ENCODE measurements at places on chromosomes 1 and 21. TPM values are rescaled to one million over a fixed set of nuclear protein-coding genes. Genes with fewer than 3 reads are reported as not detected.

DNA sequence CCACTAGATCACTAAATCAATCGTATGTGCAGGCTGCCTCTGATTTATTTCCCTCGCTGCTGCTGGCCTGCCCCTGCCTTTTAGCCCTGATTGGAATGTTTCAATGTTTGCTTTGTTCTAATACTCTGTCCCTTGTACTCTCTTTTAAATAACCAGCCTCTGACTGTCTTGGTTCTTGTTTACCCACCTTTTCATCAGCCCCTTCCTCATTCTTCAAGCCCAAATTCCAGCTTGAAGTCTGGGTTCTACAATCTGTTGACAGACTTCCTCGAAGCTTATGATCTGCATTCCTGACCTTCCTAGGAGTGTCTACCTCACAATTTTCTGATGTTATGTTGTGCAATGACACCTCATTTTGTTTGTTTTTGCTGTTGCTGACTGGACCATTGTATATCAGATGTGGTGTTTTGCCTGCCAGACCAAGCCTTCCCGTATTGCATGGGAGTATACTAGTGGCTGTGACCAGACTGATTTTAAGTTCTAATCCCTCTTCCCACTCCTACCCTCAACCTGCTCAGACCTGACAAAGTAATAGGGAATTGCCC lies 46.6 kb upstream of the APOBEC4 start:
- no peak overlapping the region for H3K27ac ChIP-seq
- H3K4me1 ChIP-seq = peaks cover 32% of the 10 kb centered on the region
- no peaks in the 10 kb centered on the region for H3K27me3 ChIP-seq
- no peak overlapping the region for H3K4me3 ChIP-seq
- no peak for DNase-seq

- no peaks in the 10 kb centered on the region for H3K27me3 ChIP-seq
- no peak overlapping the region for H3K27ac ChIP-seq
- no peaks in the 10 kb centered on the region for H3K4me1 ChIP-seq
- no peak overlapping the region for H3K4me3 ChIP-seq
- peaks cover 16% of the 10 kb centered on the region for H3K36me3 ChIP-seq
- DNase-seq = no peak
Measured at GRCh38 chr1:197590687-197591086, 184.6 kb downstream of the DENND1B start.

- no peak overlapping the region for H3K27ac ChIP-seq
- no peaks in the 10 kb centered on the region for H3K27me3 ChIP-seq
- peaks cover 25% of the 10 kb centered on the region for H3K36me3 ChIP-seq
Measured at GRCh38 chr1:155168456-155169210, 4.5 kb downstream of the KRTCAP2 start.

The RGS4 gene
- total RNA-seq = 4.2 TPM

- H3K4me1 ChIP-seq = no peaks in the 10 kb centered on the region
- DNase-seq = no peak
- no peak overlapping the region for H3K27ac ChIP-seq
- H3K36me3 ChIP-seq = no peaks in the 10 kb centered on the region
- H3K4me3 ChIP-seq = no peak overlapping the region
- H3K27me3 ChIP-seq = no peaks in the 10 kb centered on the region
Measured at GRCh38 chr1:203544978-203545816, 51.2 kb downstream of the OPTC start.

The VCAM1 gene
- total RNA-seq = 1.3 TPM

GRCh38 chr1:160623227-160623633 lies 23.6 kb downstream of the SLAMF1 start:
- no peaks in the 10 kb centered on the region for H3K27me3 ChIP-seq
- H3K36me3 ChIP-seq = no peaks in the 10 kb centered on the region
- H3K27ac ChIP-seq = no peak overlapping the region
- no peaks in the 10 kb centered on the region for H3K4me1 ChIP-seq

DNA sequence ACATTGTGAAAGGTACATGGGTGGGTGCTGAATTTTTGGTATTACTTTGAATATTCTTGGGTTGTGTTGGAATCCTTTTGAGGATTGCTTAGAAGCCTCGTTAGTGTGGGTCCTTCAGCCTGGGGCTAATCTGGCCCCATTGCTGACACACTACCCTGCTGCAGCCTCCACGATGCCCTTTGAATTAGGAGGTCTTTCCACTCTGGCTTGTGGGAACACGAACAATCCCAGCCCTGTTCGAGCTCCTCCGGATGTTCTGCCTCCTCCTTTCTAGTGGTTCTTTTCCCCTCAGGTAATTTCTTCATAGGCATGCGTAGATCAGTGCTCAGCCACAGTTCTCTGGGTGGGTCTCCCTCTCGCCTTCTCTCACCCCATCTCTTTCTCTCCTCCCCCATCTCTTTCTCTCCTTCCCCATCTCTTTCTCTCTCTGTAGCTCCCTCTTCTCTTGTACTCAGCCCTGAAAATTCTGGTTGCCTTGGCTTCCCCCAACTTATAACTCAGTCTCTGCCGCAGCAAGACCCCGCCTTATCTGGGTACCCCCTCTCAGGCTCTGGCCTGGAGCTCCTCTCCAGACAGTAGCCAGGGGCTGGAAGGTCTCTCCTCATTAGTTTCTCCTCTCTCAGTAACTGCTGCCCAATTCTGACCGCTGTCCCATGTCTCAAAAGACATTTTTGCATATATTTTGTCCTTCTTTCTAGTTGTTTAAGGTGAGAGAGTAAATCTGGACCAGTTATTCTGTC lies 46.0 kb upstream of the SLC19A1 start:
- no peaks in the 10 kb centered on the region for H3K36me3 ChIP-seq
- no peak for DNase-seq
- no peak overlapping the region for H3K4me3 ChIP-seq
- H3K4me1 ChIP-seq = peaks cover 4% of the 10 kb centered on the region

The SPRR1A gene
- total RNA-seq = not detected

- no peaks in the 10 kb centered on the region for H3K4me1 ChIP-seq
- no peaks in the 10 kb centered on the region for H3K36me3 ChIP-seq
- H3K27ac ChIP-seq = no peak overlapping the region
Measured at GRCh38 chr1:157806431-157807149, 13.3 kb downstream of the FCRL1 start.

GRCh38 chr1:5748286-5749225 lies 243.7 kb downstream of the NPHP4 start:
- no peak for DNase-seq
- H3K27me3 ChIP-seq = peaks cover 25% of the 10 kb centered on the region
- H3K4me1 ChIP-seq = peaks cover 5% of the 10 kb centered on the region
- no peak overlapping the region for H3K4me3 ChIP-seq

- no peaks in the 10 kb centered on the region for H3K27me3 ChIP-seq
- DNase-seq = no peak
- H3K36me3 ChIP-seq = no peaks in the 10 kb centered on the region
Measured at GRCh38 chr21:39781331-39781730, 36.3 kb downstream of the IGSF5 start.

- no peak for DNase-seq
- no peak overlapping the region for H3K4me3 ChIP-seq
- H3K4me1 ChIP-seq = peaks cover 35% of the 10 kb centered on the region
- no peaks in the 10 kb centered on the region for H3K27me3 ChIP-seq
- no peaks in the 10 kb centered on the region for H3K36me3 ChIP-seq
Measured at GRCh38 chr21:28742527-28742926, 250.2 kb downstream of the LTN1 start.

DNA sequence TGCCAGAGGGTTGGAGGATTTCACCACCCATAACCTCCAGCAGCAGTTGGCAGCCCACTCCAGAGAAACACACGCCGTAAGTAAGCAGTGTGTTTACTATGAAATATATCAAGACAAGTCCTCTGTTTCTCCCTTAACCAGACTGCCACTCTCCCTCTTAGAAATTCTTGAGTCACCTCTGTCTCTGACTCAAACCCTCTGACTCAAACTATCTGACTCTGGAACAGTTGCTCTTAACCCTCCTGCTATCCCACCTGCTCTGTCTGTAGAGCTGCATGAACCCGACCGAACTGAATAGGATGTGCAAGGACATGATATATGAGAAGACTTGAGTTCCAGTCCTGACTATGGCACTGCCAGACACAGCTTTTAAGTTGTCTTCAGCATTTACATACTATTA lies 14.1 kb downstream of the INPP5B start:
- H3K4me1 ChIP-seq = peaks cover 41% of the 10 kb centered on the region
- H3K27me3 ChIP-seq = no peaks in the 10 kb centered on the region
- H3K27ac ChIP-seq = no peak overlapping the region
- DNase-seq = no peak

GRCh38 chr1:12406211-12407021 lies 176.6 kb downstream of the VPS13D start:
- H3K4me3 ChIP-seq = no peak overlapping the region
- H3K36me3 ChIP-seq = peaks cover 58% of the 10 kb centered on the region
- DNase-seq = no peak
- H3K27me3 ChIP-seq = no peaks in the 10 kb centered on the region
- H3K4me1 ChIP-seq = peaks cover 39% of the 10 kb centered on the region
- peak overlapping the region; percentile 63 for H3K27ac ChIP-seq
